Body of pancreas (tissue), 4 donors: ENCODE measurements at places on chromosomes 1 and 21. TPM values are rescaled to one million over a fixed set of nuclear protein-coding genes. Genes with fewer than 3 reads are reported as not detected.

DNA sequence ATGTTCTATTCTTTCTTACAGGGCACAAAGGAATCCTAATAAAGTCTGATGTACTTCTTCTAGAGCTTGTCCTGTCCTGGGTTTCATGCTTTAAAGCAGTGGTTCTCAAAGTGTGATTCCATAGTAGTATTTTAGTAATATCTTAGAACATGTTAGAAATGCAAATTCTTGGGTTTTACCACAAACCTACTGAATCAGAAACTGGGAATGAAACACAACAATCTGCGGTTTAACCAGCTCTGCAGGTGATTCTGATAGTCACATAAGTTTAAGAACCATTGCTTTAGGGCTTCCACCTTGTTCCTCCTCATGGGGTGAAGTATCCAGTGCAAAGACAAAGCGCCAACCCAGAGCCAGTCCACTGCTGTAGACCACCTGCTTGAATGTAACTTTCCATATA, 41.1 kb downstream of the NGF start:
- DNase-seq = no peak

GRCh38 chr1:164765557-164765956, 206.6 kb downstream of the PBX1 start:
- DNase-seq = no peak

GRCh38 chr1:226943156-226943555, 3.1 kb downstream of the COQ8A start:
- DNase-seq = no peak

DNA sequence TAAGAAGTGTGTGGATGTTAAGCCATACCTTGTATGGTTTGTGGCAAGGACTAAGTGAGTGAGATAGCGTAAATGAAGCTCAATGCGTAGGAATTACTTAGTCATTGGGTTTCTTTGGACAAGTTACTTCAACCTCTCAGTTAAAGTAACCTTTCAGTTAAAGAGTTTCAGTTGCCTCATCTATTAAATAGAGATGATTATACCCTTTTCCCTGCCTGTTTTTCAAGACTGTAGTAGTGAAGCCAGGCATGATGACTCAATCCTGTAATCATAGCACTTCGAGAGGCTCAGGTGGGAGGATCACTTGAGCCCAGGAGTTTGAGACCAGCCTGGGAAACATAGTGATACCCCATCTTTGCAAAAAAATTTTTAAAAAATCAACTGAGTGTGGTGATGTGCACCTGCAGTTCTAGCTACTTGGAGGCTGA, 6.3 kb downstream of the ZMPSTE24 start:
- no peak for DNase-seq

- peak; percentile 80 for DNase-seq
Observed at GRCh38 chr1:68232289-68233148, at the start of gene WLS. Gene WLS, minus strand, starts transcription at chr1:68232523. Its CDS starts 224 bp downstream, at chr1:68232299.

DNA sequence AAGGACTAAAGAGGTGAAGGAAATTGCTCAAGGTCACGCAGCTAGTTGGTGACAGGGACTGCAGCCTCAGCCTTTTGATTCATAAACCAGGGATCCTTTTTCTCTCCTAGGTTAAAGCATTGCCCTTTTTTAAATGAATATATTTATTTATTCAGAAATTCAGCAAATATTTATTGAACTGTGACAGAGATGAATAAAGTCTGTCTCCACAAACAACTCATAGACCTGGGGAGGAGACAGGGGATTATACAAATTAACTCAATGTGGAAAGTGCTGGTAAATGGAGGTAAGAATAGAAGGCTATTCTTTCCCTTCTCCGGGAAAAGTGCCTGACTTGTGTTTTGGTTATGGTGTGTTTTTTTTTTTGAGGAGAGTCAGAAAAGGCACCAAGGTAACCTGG, 110.7 kb downstream of the ROR1 start:
- no peak for DNase-seq

GRCh38 chr1:14774225-14774624, 175.7 kb downstream of the KAZN start:
- no peak for DNase-seq

DNA sequence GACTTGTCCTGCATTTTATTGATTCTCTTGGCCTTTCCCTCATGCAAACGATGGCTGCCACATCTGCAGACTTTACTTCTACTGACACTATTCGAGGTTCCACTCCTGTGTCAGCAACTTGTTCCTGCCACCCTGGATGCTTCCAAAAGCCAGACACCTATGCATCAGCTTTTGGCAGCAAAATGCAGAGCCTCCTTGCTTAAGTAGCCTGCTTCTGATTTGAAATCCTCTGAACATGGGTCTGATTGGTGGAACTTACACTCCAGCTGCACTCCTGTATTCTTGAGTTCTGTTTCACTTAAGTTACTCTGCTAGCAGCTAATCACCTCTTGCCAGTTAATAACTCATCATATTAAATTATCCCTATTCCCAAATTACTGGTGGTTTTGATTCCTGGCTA, 152.1 kb upstream of the FMN2 start:
- no peak for DNase-seq

GRCh38 chr1:155064111-155064831, 731 bp downstream of the EFNA4 start:
- DNase-seq = no peak

- DNase-seq = no peak
Observed at GRCh38 chr1:26724118-26724517, 28.3 kb downstream of the ARID1A start.

- DNase-seq = no peak
Observed at GRCh38 chr1:14143777-14144176, 443.8 kb downstream of the PRDM2 start.

DNA sequence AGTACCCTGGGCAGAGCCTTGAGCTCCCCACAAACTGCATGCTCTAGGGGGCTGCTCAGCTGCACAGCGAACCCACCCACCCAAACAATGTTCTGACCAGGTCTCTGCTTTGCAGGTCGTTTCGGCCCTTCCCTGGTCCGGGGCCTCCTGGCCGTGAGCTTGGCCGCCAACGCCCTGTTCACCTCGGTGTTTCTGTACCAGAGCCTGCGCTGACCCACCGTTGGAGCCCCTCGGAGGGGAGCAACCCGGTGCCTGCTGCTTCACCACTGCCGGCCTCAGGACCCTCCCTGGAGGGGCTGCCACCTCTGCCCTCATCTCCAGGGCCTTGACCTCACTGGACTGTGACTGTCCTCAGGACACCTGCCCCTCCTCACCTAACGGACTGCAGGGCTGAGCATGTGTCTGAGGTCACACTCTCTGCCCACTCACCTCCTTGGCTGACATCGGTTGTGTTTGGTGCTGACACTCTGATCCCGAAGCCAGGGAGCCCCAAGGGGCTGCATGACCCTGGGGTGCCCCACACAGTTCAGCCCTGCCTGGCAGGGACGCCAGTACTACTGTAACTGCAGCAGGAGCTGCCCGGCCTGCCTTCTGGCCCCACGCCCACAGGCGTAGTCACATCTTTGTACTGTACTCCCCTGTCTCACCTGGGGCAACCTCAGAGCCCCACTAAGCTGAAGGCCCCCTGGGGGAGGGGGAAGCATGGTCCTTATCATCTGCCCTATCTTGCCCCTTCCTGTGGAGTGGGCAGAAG, 24.3 kb downstream of the TMEM201 start:
- DNase-seq = no peak

- no peak for DNase-seq
Observed at GRCh38 chr1:203437696-203438315, 37.8 kb upstream of the PRELP start.

GRCh38 chr1:111099289-111099688, 40.6 kb downstream of the DRAM2 start:
- no peak for DNase-seq

DNA sequence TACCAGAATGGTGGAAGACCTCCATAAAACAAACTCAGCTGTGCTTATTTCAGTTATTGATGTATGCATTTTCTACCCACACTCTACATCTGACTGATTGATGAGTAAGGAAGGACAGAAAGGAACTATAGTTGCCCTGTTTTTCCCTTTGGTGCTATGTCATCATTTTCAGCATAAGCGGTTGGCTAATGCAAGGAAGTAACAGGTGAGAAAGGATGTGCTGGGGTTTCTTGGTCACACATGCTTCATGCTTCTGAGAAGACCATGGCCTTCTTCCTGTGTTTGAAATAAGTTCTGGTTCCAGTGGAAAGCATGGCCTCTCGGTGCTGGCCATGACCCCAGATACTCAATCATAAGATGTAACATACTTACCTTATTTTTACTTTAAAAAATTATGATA, 541.2 kb downstream of the PTPRU start:
- DNase-seq = no peak

GRCh38 chr21:42467140-42467983, 28.7 kb downstream of the RSPH1 start:
- DNase-seq = peak; percentile 53

- no peak for DNase-seq
Observed at GRCh38 chr1:216630532-216630931, 92.7 kb downstream of the ESRRG start.

DNA sequence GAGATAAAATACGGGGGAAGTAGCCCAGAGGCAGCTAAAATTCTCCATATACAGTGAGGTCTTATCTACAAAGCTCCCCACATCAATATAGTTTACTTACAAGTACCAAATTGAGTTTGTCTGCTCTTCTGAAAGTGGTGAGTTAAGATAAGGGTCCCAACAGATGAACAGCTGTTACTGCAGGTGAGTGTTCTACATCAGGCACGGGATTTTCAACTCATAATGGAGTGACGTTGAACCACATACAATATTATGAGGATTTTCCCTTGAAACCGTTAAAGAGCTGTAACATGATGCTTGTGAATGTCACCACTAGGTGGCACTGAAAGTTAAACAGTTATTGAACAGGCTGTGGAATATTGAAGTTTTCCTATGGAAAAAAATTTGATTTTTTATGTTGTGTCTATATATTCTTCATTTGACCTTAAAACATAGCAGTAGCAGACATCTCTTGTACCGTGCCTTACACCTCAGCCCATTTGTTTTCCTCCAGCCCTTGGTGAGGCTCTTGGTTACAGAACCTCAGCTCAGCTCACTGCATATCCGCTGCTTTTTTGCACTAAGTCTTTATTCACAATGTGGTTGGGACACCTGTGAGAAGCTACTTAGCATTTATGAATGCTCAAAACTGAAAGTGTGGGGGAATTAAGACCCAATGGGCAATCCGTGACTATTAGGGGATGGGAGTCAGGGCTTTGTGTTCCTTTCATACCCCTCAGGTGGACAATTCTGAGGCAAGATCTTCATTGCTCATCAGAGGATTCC, 23.2 kb downstream of the CD1D start:
- peak; percentile 53 for DNase-seq

GRCh38 chr1:24373710-24374109, 39.9 kb downstream of the STPG1 start:
- DNase-seq = no peak

GRCh38 chr1:13808729-13809131, 108.7 kb downstream of the PRDM2 start:
- no peak for DNase-seq

DNA sequence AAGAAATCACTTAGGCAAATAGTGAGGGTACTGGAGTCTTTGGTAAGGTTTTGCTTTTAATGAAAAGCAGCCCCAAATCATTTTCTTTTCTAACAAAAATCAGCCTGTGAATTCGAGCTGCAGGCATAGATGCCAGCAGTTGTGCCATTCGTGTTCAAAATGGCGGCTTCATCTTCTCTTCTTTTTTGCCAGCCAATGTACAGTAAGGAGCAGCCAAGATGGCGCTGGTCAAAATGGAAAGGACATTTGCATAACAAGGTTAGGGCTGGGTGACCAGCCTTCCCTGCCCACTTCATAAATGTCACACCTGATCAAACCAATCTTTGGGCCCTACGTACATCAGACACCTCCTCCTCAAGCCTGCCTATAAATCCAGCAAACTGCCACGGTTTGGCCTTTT, 100.2 kb upstream of the RGS1 start:
- DNase-seq = no peak

GRCh38 chr1:186188004-186188539, 187.0 kb downstream of the TPR start:
- no peak for DNase-seq

GRCh38 chr1:60797351-60797750, 285.0 kb upstream of the NFIA start:
- DNase-seq = no peak

GRCh38 chr1:243638186-243638585, 211.9 kb downstream of the AKT3 start:
- no peak for DNase-seq

DNA sequence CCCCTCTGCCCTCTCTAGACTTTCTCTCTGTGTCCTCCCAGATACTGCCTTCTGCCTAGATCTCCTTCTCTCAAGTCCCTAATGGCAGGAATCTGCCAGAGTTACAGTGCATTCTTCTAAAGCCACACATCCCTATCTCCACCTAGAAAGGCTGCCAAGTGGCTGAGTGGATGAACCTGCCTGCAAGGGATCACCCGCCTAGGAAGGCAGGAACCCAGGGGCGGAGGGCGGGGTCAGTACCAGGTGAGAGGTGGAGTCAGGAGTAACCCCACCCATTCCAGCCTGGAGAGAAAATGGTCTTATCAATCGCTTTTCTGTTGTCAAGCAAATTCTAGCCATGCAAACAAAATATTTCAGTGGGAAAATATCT, 60.8 kb downstream of the BCAR3 start:
- DNase-seq = no peak

DNA sequence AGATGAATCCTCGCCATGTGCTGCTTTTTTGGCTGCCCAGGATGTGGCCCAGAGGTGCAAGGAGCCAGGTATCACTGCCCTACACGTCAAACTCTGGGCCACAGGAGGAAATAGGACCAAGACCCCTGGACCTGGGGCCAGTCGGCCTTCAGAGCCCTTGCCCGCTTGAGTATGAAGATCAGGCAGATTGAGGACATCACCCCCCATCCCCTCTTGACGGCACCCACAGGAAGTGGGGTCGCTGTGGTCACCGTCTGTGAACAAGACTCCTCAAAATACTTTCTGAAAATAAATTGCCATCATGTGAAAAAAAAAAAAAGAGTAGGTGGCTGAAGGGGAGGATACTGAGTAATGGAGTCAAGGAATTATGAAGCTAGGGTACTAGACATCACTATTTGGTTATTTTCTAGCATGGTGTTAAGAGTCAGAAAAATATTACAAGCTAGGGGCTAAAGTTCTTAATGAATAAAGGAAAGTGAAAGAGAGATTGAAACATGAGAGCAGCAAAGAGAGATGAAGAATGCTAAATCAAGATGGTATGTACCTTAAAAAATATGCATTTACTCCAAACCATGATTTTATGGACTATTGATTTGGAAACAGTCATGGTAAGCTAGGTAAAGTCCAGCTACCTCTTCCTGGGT, 84.9 kb downstream of the CLEC20A start:
- no peak for DNase-seq

- DNase-seq = no peak
Observed at GRCh38 chr1:30882678-30883388, 25.7 kb downstream of the SDC3 start.

DNA sequence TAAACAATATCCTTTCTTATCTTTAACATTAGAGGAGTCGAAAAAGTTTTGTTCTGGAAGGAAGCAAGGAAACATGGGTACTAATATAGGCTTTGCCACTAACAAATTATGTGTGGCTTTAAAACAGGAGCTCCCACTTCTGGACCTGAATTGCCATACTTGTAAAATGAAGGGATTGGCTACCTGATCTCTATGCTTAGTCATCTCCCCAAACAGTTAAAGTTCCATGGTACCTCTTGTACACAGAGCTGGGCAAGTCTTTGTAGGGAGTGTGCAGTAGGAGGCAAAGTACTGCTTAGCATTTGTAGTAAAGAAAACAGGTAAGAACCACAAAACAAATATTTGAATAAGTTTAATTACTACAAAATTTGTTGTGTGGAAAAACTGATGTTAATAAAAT, 81.3 kb downstream of the MAST2 start:
- no peak for DNase-seq

The WLS gene
- total RNA-seq = 73.4 TPM

The CD84 gene
- 3.0 TPM for total RNA-seq

The AZIN2 gene
- 1.0 TPM for total RNA-seq

The PGLYRP4 gene
- total RNA-seq = not detected

The CRNN gene
- not detected for total RNA-seq

The RAD54L gene
- not detected for total RNA-seq

The SPRR1B gene
- not detected for total RNA-seq

The EDN2 gene
- total RNA-seq = 3.6 TPM
